PC-9 (cell line): ENCODE measurements at places on chromosomes 5 and 9. TPM values are rescaled to one million over a fixed set of nuclear protein-coding genes. Genes with fewer than 3 reads are reported as not detected.

DNA sequence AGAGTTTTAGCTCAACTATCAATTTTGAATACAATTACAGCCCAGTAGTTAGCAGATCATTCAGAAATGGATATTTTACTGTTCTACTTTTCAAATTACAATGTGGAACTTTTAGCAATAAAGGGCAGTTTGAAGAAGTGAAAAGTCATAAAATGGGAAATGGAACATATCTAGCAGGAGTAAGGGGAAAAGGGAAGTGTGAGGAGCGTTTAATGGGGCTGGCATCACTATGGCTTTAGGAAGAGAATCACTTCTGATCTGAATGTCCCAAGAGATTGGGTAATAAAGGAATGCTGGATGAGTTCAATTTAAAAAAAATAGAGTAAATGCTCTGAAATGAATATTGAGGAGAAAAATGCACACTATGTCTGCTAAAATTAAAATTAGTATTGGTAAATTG lies 77.4 kb downstream of the ATPSCKMT start:
- H3K27ac ChIP-seq: no peak overlapping the region
- peaks cover 9% of the 10 kb centered on the region; the same call in 1 of the 2 replicates for H3K27me3 ChIP-seq
- no peak overlapping the region for H3K4me3 ChIP-seq

GRCh38 chr5:151870820-151871219 lies 53.8 kb downstream of the GLRA1 start:
- H3K27ac ChIP-seq: no peak overlapping the region
- H3K27me3 ChIP-seq: 0 out of 2 replicates have a peak, but pooled peaks cover 3% of the 10 kb centered on the region
- no peak for DNase-seq
- H3K36me3 ChIP-seq: no peaks in the 10 kb centered on the region
- no peak overlapping the region for H3K4me3 ChIP-seq

GRCh38 chr9:36137392-36138004 lies 965 bp downstream of the GLIPR2 start:
- H3K27ac ChIP-seq: no peak overlapping the region
- peaks cover 18% of the 10 kb centered on the region; the same call in 1 of the 2 replicates for H3K4me1 ChIP-seq
- DNase-seq: no peak
- no peaks in the 10 kb centered on the region for H3K27me3 ChIP-seq

- no peak for DNase-seq
- peaks cover 44% of the 10 kb centered on the region for H3K36me3 ChIP-seq
- no peaks in the 10 kb centered on the region for H3K27me3 ChIP-seq
Measured at GRCh38 chr5:146507428-146507827, 8.6 kb downstream of the GPR151 start.

The ROR2 gene
- not detected in 2 replicates for total RNA-seq

The IPO11 gene
- total RNA-seq: 37.1 and 47.1 TPM in 2 replicates

The PALM2AKAP2 gene
- total RNA-seq: 2.1 and 3.1 TPM in 2 replicates
